T-helper 1 cell (primary cell): ENCODE measurements at places on chromosomes 12 and 14.

DNA sequence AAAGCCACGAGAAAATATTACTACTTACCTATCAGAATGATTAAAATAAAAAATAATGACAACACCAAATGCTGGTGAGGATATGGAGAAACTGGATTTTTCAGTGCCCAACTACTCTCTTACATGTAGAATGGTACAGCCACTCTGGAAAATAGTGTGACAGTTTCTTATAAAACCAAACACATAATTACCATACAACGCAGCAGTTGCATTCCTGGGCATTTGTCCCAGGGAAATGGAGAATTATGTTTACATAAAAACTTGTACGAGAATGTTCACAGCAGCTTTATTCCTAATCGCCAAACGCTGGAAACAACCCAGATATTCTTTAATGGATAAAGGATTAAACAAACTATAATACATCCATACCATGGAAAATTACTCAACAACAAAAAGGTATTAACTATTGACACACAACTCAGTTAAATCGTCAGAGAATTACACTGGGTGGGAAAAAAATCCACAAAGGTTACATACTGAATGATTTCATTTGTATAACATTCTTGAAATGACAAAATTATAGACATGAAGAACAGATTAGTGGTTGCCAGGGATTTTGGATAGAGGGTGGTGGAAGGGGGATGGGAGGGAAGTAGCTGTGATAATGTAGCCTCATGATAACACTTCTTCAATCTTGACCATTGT is 35.4 kb downstream of the TAOK3 start:
- DNase-seq = no peak

DNA sequence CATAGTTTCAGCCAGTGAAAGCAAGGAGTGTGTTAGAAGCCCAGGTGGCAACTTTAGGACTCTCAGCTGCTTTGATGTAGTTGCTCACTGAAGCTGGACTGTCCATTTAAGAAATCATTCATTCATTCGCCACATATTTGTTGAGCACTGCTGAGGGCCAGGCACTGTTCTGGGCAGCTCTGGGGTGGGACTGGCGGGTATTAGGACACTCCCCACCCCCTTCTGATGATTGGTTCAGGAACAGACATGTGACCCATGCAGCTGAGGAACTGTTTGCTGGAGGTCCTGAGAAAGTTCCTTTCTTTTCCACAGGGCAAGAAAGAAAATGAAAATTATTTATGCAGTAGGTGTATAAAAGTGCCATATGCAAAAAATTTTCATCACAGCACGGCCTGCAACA is 70.3 kb upstream of the CHST11 start:
- DNase-seq = no peak

DNA sequence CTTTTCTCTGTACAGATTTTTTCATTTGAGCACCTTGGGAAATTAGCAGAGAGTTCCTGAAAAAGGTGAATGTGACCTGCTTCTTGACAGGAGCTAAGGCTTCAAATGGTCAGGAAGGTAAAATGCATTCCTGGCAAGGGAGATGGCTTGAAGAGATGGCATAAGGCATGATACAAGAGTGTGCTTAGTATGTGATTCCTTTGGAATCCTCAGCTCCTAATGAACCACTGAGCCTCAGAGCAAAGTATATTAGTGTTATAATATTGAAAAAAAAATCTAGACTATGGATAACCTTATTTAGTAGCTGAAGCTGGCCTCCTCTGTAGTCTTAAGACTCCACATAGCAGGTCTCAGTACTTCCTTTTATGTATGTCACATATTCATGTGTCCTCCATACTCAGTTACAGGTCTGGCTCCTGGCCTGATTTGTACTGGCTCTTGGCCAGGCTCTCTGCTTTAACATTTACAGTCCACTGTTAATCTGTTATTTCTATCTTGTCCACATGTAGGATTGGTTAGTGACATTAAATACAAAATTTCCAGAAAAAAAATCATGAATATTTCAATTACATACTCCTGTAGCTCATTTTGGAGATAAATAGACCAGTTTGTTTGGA is 17.9 kb downstream of the TOGARAM1 start:
- no peak for DNase-seq

- no peak for DNase-seq
Measured at GRCh38 chr14:70926235-70926830, 19.1 kb downstream of the PCNX1 start.

GRCh38 chr14:77151918-77152588 is 10.5 kb upstream of the ZDHHC22 start:
- no peak for DNase-seq

DNA sequence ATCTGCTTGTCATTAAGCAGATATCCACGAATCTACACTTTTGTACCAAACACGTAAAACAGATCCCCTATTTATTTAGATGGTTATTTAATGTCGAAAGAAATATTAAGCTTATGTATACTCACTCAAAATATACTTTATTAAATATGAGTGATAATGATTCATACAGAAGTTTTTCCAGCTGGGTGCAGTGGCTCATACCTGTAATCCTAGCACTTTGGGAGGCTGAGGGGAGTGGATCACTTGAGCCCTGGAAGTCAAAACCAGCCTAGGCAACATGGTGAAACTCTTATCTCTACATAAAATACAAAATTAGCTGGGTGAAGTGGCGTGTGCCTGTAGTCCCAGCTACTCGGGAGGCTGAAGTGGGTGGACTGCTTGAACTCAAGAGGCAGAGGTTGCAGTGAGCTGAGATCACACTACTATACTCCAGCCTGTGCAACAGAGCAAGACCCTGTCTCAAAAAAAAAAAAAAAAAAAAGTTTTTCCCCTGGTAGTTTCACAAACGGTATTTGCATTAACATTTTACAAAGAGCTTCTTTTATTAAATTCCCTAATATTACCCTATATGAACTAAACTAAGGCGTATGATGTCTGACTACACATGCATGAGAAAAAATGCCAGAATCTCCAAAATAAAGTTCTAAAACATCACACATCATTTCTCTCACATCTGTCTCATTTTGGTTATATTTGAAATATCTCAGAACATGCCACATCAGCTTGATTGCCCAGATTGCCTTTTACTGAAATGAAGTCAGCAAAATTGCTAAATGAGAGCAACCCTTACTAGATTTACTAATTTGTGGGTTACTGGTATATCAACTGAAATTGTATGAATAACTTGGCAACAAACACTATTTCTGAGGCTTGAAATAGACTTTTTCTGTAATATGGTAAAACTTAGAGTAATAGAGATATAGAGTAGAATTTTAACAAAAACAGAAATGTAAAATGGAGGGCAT is 74.9 kb downstream of the PAWR start:
- DNase-seq = no peak

DNA sequence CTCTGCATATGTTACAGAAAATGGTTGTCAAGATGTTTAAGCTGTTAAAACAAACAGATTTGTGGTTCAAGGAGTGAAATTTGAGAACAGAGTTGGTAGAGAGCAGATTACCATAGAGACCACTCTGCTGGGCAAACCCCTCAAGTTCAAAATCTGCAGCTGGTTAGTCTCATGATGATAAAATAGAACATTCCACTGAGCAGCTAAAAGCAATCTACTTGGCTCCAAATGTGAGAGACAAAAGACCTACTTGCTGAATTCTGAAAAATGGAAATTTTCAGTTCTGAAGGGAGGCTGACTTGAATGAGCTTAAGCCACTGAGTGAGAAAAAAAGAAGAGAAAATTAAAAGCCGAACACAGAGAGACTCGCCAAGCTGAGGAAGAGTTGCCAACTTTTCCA is 519.3 kb downstream of the NOVA1 start:
- DNase-seq = no peak

GRCh38 chr12:92334552-92334951 is 188.9 kb upstream of the BTG1 start:
- no peak for DNase-seq

DNA sequence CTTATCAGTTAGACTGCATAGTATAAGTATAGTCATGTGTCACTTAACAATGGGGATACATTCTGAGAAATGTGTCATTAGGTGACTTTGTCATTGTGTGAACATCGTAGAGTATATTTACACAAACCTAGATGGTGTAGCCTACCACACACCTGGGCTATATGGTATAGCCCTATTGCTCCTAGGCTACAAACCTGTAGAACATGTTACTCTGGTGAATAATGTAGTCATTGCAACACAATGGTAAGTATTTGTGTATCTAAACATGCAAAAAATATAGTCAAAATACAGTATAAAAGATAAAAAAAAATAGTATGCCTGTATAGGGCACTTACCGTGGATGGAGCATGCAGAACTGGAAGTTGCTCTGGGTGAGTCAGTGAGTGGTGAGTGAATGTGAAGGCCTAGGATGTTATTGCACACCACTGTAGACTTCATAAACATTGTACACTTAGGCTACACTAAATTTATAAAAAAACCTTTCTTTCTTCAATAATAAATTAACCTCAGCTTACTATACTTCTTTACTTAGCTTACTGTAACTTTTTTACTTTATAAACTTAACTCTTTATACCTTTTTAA is 40.3 kb upstream of the ANKS1B start:
- DNase-seq = no peak

DNA sequence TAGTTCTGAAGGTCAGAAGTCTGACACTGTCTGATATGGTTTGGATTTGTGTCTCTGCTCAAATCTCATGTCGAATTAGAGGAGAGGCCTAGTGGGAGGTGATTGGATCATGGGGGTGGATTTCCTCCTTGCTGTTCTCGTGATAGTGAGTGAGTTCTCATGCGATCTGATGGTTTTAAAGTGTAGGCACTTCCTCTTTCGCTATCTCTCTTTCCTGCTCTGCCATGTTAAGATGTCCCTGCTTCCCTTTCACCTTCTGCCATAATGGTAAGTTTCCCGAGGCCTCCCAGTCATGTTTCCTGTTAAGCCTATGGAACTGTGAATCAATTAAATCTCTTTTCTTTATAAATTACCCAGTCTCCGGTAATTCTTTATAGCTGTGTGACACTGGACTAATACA is 84.1 kb upstream of the TMTC1 start:
- no peak for DNase-seq

DNA sequence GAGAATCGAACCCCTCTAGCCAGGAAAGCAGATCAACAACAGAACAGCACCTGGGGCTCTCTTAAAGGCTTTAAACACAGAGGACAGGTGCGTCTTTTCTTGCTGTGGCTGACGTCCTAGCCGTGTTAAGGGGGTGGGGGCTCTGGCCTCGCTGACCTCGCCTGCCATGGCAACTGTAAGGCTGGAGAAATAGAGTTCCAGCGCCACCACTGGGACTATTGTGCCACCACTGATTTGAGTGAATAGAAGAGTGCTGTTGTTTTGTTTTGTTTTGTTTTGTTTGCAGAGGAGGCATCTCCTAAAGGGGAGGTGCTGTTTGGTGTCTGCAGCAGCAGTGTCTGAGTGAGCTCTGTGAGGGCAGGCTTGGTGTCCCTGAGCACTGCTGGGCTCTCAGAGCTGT is 34.2 kb upstream of the PRMT8 start:
- no peak for DNase-seq
